NCI-H1694 treated with DMSO at 0.1 percent for 48 hours (cell line): ENCODE measurements at places on chromosomes 12 and 14.

- DNase-seq = peak; percentile 45
Observed at GRCh38 chr14:61925043-61925442, 162.8 kb downstream of the SNAPC1 start.

DNA sequence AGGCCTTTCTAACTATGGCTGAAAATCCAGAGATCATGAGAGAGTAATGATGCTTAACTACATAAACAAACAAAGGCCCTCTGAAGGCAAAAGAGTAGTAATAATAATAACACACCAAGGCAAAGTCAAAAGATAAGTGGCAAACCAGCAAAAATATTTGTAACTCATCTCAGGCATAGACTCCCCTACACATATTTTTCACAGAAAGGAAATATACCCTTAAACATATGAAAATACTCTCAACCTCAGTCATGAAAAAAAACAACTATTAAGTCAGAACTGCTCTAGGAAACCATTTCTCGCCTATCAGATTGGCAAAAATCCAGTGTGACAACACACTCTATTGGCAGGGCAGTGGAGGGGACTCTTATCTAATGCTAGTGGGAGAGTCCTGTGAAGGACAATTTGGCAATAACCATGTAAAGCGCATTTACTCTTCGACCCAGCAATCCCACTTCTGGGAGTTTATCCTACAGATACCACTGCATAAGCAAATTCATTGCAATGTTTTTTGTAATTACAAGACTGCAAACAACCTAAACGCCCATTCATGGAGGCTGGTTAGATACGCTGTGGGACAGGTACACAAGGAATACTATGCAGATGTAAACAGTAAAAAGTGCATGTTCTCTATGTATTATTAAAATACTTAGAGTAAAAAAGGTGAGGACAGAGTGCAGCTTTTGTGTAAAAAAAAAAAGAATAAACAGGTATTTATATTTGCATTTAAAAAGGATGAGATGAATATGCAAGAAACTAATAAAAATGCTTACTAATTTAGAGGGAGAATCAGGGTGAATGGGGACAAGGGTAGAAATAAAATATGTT lies 26.0 kb upstream of the IL22 start:
- DNase-seq = no peak

- no peak for DNase-seq
Observed at GRCh38 chr14:93395231-93395630, 35.5 kb upstream of the UNC79 start.

DNA sequence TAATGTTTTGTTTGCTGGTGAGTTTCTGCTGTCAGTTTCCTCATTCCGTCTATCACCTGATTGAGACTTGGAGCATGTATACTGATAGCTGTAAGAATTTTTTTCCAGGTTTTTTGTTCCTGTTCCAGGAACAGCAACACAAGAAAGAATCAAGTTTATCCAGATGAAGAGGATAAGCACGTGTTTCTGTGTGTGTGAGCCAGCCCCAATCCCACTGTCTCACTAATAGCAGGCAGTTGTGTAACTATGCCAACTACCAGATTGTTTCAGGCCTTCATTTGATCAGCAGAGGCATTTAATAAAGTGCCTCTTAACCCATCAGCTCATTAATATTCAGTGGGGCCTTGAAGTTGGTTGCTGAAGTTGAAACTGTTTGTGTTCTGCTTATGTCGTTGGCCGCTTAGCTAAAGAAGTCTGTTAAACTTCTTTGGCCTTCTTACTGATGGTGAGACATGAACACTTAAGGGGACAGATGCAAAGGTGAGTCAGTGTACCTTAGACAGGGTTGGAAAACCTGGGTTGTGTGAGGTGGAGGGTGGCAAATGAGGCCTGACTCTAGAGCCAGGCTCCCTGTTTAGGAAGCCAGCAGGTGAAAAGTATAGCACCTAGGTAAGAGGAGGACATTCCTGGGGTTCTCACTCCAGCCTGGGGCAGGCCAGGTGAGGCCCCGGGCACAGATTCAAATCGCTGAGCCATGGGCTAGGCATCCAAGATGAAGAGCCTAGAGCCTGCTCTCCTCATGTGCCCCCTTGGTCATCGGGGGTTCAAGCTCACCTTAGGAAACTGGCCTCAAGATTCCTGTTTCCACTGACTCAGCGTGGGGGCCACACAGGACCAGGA lies 3.7 kb downstream of the ANKRD13A start:
- DNase-seq = no peak

- DNase-seq = no peak
Observed at GRCh38 chr12:65294641-65295262, 16.3 kb downstream of the MSRB3 start.

DNA sequence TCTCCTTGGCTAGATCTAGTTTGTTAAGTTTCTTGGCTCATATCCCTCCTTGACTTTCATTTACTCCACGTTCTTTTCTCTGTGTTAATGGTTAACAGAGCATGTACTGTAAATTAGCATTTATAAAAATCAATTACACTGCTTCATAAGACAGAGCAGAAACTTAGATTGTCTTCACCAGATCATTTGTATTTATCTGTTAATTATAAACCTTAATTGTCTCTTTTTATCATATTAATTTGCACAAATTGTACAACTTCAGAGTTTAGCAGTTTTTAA lies 221.2 kb upstream of the EGLN3 start:
- DNase-seq = no peak

DNA sequence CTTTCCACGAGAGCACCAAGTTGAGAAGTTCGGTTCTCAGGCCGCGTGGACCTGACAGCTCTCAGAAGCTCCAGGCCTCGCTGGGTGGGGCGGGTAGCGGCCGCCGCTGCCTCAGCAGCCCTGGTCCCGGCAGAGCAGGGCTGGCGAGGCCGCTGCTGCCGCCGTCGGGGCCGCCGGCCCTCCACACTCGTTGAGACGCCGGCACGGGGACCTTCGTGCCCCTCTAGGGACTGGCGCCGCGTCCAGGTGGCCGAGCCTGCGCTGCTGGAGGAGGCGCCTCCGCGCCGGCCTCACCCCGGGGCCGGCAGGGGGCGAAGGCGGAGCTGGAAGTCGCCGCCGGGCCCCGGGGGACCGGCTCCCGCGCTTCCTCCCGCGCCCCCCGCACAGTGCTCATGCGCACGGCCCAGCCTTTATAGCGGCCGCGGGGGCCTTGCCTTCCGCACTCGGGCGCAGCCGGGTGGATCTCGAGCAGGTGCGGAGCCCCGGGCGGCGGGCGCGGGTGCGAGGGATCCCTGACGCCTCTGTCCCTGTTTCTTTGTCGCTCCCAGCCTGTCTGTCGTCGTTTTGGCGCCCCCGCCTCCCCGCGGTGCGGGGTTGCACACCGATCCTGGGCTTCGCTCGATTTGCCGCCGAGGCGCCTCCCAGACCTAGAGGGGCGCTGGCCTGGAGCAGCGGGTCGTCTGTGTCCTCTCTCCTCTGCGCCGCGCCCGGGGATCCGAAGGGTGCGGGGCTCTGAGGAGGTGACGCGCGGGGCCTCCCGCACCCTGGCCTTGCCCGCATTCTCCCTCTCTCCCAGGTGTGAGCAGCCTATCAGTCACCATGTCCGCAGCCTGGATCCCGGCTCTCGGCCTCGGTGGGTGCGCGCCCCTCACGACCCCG lies at the start of gene COCH:
TSS of gene COCH (plus strand) at position 440 of the 879 bp plus-strand sequence. CDS start at position 820, 380 bp downstream.
- peak; percentile 54 for DNase-seq

- no peak for DNase-seq
Observed at GRCh38 chr14:64659366-64659765, 44.9 kb upstream of the PLEKHG3 start.

DNA sequence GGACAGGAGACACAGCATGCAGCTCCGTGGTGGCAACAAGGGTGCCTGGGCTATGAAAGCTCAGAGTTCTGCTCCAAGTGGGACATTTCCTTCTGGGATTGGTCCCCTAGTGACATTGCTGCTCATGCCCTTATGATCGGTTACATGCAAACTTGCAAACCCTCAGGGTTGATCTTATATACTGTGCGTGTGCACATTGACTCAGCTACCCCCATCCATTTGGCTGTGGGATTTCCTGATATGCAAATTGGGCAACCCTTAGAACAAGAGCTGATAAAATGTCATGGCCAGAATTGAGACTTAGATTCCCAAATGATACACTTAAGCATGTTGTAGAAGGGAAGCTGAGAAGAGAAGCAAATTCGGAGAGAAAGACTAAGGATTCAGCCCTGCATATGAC lies 72.8 kb upstream of the BDKRB2 start:
- no peak for DNase-seq

DNA sequence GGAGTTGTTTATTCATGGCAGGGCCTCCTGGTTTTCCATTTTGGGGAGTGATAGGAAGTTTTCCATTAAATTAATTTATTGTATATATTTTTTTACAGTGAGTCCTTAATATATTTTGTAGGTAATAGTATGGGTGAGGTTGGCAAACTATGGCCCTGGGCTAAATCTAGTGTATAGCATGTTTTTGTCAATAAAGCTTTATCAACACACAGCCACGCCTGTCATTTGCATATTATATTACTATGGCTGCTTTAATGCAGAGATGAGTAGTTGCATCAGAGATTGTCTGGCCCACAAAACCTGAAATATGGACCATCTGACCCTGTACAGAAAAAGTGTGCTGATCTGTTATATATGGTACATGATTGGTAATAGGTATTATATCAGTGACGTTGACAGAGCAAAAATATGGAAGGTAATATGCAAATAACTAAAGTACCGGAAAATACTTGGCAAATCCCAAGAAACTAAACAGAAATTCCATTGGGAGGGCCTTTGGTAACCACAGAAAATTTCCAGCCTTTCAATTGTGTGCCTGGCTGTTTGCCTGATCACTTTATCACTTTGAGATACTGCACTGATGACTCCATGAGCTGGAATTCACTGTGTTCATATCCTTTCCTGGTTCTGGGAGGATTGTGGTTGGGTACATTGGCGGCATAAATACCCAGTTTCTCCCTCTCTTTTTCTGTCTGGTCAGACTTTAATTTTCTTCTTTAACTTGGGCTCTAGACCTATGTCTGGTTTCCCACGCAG lies 61.7 kb upstream of the RFLNA start:
- DNase-seq = no peak

GRCh38 chr12:107840186-107840585 lies 65.7 kb downstream of the ASCL4 start:
- no peak for DNase-seq

DNA sequence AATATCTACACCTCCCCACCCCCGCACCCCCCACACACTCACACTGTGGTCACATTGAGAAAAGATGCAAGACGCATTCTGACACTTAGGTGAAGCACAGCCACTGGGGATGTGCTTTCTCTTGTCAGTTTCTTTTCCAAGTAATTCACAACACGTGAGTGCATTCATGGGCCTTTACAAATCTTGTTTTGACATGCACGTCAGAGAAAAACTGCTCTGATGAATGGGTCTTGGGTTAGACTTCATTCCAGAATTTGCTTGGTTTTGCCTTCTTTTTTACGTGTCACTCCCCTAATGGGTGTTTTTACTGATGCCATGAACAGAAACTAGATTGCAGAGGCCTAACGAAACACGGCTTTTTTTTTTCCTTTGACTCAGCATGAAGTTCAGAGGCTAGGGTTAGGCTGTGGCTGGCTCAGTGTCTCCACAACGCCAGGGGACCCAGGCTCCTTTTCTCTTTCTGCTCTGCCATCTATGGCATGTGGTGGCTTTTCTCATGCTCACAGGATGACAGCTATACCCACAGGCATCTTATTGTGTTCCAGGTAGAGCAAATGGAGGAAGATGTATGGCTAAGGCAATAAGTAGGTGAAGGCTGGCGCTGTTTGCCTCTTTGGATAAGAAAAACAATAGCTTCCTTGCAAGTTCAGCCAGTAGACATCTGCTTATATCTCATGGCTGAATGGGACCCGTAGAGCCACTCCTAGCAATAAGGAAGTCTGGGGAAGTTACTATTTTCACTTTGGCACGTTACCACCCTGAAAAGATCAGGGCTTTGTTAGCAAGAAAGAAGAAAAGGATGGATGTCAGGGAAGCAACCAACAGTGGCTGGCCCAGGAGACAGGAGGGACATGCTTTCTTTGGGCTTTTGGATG lies 253.3 kb downstream of the SLC15A4 start:
- no peak for DNase-seq

- DNase-seq = no peak
Observed at GRCh38 chr12:92193063-92193462, 47.4 kb upstream of the BTG1 start.

DNA sequence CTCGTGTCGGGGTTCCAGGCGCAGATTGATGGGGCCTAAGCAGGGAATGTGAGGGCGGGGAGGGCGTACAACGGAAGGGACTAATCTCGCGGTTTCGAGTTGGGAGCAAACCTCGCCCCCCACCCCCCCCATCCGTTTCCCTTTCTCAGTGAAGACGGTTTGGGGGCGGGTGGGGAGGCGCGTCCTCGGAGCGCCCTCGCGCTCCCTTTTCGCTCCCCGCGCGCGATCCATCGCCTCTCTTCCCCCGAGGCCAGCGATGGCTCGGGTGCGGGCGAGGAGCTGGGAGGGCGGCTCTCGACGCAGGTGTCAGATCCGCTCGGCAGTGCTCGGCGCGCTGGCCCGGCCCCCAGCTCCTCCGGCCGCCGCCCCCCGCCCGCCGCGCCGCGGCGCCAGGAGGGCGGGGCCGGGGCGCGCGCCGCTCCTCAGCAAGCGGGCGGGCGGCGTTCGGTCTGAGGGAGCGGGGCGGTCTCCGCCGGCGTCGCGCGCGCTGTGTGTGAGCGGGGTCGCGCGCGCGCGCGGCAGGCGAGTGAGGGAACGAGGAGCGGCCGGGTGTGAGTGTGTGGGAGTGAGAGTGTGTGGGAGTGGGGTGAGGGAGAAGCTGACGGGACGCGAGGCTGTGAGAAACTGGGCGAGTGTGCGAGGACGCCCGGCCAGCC lies at the start of gene RIMKLB:
TSS of gene RIMKLB (plus strand) at position 516 of the 656 bp plus-strand sequence. CDS start 15,876 bp downstream, outside the sequence.
- DNase-seq = peak; percentile 29

- no peak for DNase-seq
Observed at GRCh38 chr14:36723530-36723929, 61.9 kb downstream of the PAX9 start.

GRCh38 chr14:92253381-92253894 lies 69.5 kb upstream of the SLC24A4 start:
- DNase-seq = no peak

- DNase-seq = no peak
Observed at GRCh38 chr14:92122761-92123160, 992 bp downstream of the CPSF2 start.

- DNase-seq = peak; percentile 75
Observed at GRCh38 chr14:34722723-34723545, 8.5 kb upstream of the CFL2 start.

- DNase-seq = no peak
Observed at GRCh38 chr12:123278101-123278627, 6.5 kb upstream of the CDK2AP1 start.

DNA sequence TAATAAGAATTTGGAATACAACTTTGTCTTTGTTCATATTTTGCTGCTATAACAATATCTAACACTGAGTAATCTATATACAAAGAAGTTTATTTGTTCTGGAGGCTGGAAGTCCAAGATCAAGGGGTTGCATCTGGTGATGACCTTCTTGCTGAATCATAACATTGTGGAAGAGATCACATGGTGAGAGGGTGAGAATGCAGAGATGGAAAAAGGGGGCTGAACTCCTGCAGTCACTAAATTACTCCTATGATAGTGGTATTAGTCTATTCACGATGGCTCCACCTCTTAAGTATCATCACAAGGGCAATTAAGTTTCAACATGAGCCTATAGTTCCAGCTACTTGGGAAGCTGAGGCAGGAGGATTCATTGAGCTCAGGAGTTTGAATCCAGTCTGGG lies 4.5 kb upstream of the AKAP6 start:
- DNase-seq = no peak
